Naive B cell (primary cell): ENCODE measurements at places on chromosomes 16 and 17. TPM values are rescaled to one million over a fixed set of nuclear protein-coding genes. Genes with fewer than 3 reads are reported as not detected.

DNA sequence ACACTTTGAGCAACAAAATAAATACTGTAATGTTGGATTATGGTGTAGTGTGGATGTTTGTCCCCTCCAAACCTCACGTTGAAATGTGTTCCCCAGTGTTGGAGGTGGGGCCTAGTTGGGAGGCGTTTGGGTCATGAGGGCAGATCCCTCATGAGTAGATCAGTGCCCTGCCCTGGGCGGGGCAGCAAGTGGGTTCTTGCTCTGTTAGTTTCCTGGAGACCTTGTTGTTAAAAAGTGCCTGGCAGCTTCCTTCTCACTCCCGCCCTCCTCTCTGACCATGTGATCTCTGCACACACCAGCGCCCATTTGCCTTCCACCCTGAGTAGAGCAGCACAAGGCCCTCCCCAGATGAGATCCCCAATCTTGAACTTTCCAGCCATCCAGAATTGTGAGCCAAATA lies 67.7 kb downstream of the MPRIP start:
- H3K27me3 ChIP-seq = no peaks in the 10 kb centered on the region
- peak; percentile 44 for DNase-seq
- H3K4me1 ChIP-seq = peaks cover 97% of the 10 kb centered on the region
- H3K4me3 ChIP-seq = peak overlapping the region; percentile 82
- no peaks in the 10 kb centered on the region for H3K36me3 ChIP-seq
- peak overlapping the region; percentile 89 for H3K27ac ChIP-seq

GRCh38 chr16:11688520-11688886 lies 20.2 kb downstream of the SNN start:
- no peaks in the 10 kb centered on the region for H3K27me3 ChIP-seq
- no peak for DNase-seq
- H3K4me1 ChIP-seq = peaks cover 56% of the 10 kb centered on the region

- no peak overlapping the region for H3K4me3 ChIP-seq
- DNase-seq = no peak
- H3K4me1 ChIP-seq = no peaks in the 10 kb centered on the region
- no peaks in the 10 kb centered on the region for H3K36me3 ChIP-seq
- H3K27ac ChIP-seq = no peak overlapping the region
Observed at GRCh38 chr16:76639685-76640289, 362.6 kb downstream of the CNTNAP4 start.

Gene HOXB13
- not detected for polyA plus RNA-seq

Gene GRB7
- not detected for polyA plus RNA-seq
